ENCODE measurements at places on chromosomes 11 and 22.

DNA sequence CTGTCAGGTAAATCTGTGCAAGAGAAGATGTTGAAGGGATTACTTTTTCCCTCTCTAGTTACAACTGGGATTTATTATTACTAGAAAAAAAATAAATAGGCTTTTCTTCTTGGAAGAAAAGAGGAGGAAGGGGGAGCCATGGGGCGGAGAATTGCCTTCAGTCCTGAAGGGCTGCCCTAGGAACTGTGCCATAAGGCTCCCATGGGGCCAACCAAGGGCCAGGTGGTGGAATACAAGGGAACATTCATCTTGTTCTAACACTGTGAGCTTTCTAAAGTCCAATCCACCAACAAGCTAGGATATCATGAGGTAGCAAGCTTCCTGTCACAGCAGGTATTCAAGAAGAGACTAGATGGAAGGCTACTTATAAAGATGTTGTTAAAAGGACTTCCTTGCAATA lies 24.8 kb upstream of the NRIP3 start:
- no peak for DNase-seq

DNA sequence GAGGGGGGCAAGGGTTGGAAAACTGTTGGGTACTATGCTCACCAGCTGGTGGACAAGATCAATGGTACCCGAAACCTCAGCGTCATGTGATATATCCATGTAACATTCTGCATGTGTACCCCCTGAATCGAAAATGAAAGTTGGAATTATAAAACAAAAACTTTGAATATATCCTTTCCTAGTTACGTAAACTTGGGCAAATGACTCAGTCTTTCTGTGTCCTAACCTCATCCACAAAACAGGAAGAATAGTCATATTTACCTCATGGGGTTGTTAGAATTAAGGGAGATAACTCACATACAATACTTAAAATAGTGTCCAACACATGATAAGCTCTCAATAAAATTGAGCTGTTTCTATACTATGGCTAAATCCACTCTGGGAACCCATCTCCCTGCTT lies 620.1 kb upstream of the KIRREL3 start:
- no peak for DNase-seq

DNA sequence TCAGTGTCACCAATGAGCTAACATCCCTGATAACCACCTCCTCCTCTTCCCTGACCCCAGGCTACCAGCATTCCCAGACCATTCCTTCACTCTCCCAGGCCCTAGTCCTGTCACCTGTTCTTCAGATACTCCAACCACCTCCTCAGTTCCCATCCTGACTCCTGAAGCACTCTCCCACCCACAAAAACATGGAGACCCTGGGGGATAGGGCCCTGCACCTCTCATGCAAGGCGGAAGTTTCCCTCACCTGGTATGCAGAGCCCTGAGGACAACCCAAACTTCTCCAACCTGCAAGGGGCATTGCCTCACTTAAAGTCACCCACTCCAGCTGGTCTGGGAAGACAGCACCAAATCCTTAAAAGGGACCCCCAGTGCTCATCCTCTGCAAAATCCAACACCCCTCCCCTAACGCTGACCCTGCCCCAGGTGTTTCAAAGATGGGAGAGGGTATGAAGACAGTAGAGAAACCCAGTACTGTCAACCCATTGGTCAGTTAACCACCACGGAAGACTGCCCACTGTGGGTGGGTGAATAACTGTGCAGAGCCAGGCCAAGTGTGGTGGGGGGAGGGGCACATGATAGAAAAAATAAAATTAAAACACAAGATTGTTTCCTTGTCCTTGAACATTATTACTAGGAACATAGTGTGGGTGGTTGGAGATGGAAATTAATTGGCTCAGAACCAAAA lies 1.4 kb downstream of the TNKS1BP1 start:
- DNase-seq, result no peak

- DNase-seq, result no peak
These were observed 14.0 kb downstream of the CELF1 start for GRCh38 chr11:47538741-47539565.

- no peak for DNase-seq
These were observed 27.8 kb upstream of the CCDC134 start for GRCh38 chr22:41772645-41773044.

- DNase-seq, result no peak
These were observed 64.8 kb downstream of the PHF21B start for GRCh38 chr22:44944883-44945601.
